CD8-positive, alpha-beta memory T cell (primary cell): ENCODE measurements at places on chromosomes 4 and X. TPM values are rescaled to one million over a fixed set of nuclear protein-coding genes. Genes with fewer than 3 reads are reported as not detected.

ZNF157 gene
- total RNA-seq = 0.79 TPM

NAA11 gene
- not detected for total RNA-seq

CNKSR2 gene
- 5.8 TPM for total RNA-seq

C4orf51 gene
- total RNA-seq = not detected

PDE6B gene
- total RNA-seq = 9.3 TPM

CT45A5 gene
- not detected for total RNA-seq

CTAG1A gene
- not detected for total RNA-seq

EVC2 gene
- 0.92 TPM for total RNA-seq

F9 gene
- not detected for total RNA-seq

SPATA4 gene
- total RNA-seq = not detected

SH2D1A gene
- 94.6 TPM for total RNA-seq

TFE3 gene
- total RNA-seq = 35.4 TPM

PCDH18 gene
- total RNA-seq = not detected

TXK gene
- 6.0 TPM for total RNA-seq

GRCh38 chr4:5081441-5081999 lies 30.2 kb downstream of the STK32B start:
- no peak for DNase-seq

DNA sequence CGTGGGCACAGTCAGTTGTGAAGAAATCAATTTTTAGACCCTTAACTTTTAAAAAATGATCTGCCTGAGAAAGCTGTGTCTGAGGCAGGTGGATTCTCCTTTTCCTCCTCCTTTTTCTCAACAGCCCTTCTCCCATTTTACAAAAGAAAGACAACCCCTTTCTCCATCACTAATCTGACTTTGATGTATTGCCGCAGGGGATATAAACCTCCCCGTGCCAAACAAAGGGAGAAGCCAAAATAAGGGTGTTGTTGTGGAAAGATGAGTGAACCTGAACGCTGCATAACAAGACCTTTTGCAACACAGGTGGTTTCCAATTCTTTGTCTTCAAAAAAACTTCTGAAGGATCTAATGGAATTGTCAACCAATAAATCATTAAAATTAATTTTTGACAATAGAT lies 8.4 kb upstream of the FHL1 start:
- DNase-seq = no peak

DNA sequence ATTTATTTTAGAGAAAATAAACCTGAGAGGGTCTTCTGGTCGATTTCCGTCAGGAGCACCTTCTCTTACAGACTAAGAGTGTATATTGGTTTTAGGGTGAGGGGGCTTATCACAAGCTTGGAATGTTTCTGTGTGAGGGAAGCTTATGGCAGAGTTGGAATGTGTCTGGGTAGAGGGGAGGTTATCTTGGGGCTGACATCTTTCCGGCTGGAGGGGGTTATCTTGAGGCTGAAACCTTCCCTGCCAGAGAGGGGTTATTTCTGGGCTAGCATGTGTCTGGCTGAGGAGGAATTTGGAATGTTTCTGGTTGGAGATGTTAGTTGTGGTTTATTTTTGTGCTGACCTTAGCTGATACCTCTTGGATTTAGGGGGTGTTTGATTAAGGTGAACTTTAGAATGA lies 1312.1 kb downstream of the ADGRL3 start:
- no peak for DNase-seq

DNA sequence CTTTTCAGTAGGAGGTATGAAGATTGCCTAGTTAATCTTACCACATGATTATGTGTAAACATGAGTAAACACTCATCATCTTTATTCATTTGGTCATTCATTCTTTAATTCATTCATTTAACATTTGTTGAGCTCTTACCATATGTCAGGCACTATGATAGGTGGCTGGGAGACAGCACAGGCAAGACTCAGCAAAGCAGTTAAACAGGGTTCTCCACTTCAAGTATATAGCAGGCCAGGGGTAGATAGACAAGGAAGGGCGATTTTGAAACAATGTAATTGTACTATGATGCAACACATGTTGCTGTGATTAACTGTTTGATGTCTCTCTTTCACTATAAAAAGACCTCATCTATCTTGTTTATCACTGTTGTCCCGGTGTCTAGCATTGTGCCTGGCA lies 84.3 kb upstream of the GPR101 start:
- DNase-seq = no peak

- no peak for DNase-seq
These were observed 1531.8 kb downstream of the PCDH7 start for GRCh38 chr4:32251926-32252325.

DNA sequence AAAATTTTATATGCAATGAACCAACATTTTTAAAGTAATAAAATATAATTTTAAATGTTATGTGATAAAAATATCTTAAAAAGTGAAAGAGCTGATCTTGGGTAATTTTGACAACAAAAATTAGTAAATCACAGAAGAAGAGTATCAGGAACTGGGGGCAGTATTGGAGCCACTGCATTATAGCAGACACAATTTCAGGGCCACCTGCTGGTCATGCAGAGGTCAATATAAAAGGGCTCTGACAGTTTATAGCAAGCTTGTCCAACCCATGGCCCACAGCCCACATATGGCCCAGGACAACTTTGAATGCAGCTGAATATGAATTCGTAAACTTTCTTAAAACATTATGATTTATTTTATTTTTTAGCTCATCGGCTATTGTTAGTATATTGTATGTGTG lies 13.0 kb upstream of the LEF1 start:
- DNase-seq = no peak

DNA sequence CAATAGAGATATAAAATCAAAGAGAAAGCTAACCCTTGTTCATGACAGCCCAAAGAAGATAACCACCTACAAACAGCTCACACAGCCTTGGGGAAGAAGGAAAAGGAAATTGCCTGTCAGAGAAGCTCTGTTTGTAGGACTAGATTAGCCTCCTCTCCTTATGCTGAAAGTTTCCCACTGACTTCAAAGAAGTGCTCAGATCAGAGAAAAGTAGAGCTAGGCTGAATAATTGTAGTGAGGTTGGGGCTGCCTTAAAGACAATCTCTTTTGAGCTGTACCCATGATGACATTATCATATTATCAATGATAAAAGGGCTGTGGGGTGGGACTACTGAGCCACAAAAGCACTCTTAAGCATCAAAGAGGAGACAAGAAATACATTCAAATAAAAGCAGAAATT lies 223.0 kb upstream of the GALNT7 start:
- no peak for DNase-seq

GRCh38 chr4:158813113-158813512 lies 44.3 kb downstream of the FNIP2 start:
- DNase-seq = no peak

GRCh38 chrX:42524379-42524778 lies 253.6 kb downstream of the PPP1R2C start:
- no peak for DNase-seq

GRCh38 chrX:1097328-1097727 lies 115.1 kb downstream of the CRLF2 start:
- DNase-seq = no peak

DNA sequence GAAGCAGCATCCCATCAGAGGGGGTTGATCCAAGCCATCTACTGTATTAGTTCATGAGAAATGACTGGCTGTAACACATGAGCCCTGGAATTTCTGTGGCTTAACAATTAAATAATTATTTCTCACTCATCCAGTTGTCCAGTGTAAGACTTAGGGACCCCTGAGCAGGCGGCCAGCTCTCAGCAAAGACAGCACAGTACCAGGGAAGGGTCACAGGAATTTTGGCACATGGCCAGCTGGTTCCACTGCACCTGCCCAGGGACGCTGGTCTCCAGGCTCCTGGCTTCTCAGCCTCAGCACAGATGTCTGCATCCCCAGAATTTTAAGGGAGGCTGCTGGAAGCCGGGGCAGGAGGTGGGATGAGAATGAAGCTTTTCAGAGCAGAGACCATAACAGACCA lies 93.7 kb upstream of the DHRSX start:
- DNase-seq = no peak

GRCh38 chr4:74402692-74403456 lies 37.9 kb downstream of the EREG start:
- no peak for DNase-seq

DNA sequence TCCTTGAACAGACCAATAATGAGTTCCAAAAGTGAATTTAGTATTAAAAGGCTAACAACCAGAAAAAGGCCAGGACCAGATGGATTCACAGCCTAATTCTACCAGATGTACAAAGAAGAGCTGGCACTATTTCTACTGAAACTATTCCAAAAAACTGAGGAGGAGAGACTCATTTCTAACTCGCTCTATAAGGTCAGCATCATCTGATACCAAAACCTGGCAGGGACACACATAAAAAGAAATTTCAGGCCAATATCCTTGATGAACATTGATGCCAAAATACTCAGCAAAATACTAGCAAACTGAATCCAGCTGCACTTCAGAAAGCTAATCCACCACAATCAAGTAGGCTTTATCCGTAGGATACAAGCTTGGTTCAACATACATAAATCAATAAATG lies 35.8 kb upstream of the USP46 start:
- DNase-seq = no peak

GRCh38 chrX:24594501-24594900 lies 52.6 kb downstream of the PCYT1B start:
- DNase-seq = no peak

DNA sequence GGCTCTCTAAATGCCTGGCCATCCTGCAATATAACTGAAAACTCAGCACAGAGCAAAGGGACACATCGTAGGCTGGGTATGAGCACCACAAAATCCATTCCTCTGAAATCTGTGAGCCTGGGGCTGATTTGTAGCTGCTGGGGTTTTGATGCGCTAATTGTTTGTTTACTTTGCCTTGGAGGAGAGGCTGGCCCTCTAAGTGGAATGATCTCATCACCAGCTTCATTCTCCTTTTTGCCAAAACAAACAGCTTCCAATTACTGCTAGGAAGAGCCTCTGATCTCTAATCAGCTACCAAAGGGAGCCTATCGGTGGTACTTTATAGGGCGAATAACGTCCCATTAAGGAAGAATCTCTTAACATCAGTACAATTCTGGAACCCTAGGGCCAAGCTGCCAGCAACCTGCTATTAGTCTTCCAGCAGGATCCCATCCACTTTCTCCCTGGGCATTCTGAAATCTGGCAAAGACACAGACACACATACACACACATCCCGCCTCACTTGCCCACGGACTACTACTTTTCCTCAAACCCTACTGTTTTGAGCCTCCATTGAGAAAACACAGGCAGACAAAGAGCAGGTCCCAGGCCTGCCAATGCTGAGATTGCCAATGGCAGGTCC lies 5.8 kb downstream of the ANOS1 start:
- no peak for DNase-seq

DNA sequence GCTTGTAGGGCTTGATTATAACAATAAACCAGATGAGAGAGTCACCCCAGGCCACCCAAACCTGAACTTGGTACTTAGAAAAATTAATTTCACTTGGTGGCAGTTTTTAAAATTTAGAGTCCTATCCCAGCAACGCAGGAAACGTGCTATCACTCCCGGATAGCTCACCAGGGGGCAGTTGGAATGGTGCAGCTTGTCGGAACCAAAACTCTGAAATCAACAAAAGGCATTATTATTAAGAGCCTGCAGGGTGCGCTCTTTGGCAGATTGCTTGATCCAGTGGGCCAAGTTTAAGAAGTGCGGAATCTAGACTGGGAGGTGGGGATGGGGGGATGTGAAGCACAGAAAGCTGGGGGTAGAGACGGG lies 2.4 kb downstream of the FRAS1 start:
- no peak for DNase-seq

DNA sequence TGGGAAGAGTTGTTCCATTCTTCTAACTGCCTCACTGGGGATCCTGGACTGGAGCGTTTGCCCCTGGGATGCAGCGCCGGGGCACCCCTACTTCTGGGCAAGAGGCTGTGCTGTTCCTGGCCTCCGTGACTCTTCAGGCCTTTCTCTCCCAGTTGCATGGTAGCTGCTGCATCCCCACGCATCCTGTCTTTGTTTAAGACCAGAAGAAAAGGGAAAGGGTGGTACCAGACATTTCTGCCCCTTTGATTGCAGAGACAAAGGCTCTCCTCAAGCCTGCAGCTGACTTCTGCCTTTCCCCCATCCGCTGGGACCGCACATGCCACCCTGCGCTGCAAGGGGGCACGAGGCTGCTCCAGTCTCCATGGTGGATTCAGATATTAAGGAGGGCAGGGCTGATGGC lies 70.4 kb downstream of the SHROOM2 start:
- DNase-seq = no peak

GRCh38 chrX:50812995-50813842 lies 775 bp downstream of the SHROOM4 start:
- DNase-seq = no peak

- no peak for DNase-seq
These were observed 166.5 kb downstream of the PRR32 start for GRCh38 chrX:126985981-126986380.

DNA sequence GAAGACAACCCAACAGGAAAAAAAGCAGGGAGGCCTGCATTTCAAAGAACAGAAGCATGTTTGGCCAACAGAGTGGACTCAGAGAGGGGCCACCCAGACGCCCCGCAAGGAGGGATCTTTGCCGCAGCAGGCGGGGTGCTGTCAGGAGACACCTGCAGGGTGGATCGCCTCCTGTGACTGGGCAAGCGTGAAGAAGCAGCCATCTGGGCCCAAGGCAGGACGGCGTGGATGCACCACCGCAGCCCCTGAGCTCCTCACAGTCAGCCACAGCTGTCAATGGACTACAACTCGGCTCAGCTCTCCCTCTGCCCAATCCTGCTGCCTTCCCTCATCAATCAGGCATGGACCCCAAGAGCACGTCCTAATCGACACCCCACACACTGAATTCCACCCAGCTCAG lies 32.0 kb upstream of the MAN2B2 start:
- DNase-seq = no peak

DNA sequence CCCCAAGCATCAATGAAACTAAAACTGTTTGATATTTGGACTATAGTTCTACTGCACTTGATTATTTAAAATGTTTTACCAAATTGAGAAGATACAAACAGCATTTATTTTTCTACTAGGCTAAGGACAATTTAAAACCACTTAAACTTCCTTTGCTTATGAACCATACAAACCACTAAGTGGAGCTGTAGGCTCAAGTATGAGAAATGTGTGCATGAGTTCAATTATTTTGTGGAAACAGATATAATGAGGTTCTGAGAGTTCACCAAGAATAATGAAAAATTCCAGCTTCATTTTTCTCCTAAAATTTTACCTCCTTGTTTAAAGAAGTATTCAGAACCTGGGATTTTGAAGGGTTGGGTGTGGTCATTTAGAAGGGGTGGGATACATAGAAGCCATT lies 63.1 kb downstream of the SERPINA7 start:
- no peak for DNase-seq

GRCh38 chr4:87662871-87663270 lies 12.8 kb downstream of the DMP1 start:
- no peak for DNase-seq

GRCh38 chr4:122914292-122914904 lies 8.0 kb downstream of the NUDT6 start:
- no peak for DNase-seq
